ENCODE measurements at places on chromosomes 3 and 15. TPM values are rescaled to one million over a fixed set of nuclear protein-coding genes. Genes with fewer than 3 reads are reported as not detected.

- H3K36me3 ChIP-seq, result peaks cover 39% of the 10 kb centered on the region
- no peaks in the 10 kb centered on the region for H3K27me3 ChIP-seq
- H3K4me3 ChIP-seq, result no peak overlapping the region
- no peak for DNase-seq
- no peaks in the 10 kb centered on the region for H3K4me1 ChIP-seq
These were observed 81.5 kb upstream of the SLC2A2 start for GRCh38 chr3:171108066-171108465.

GRCh38 chr15:48628832-48629231 is 16.7 kb downstream of the FBN1 start:
- no peak for DNase-seq
- no peaks in the 10 kb centered on the region for H3K27me3 ChIP-seq
- no peak overlapping the region for H3K4me3 ChIP-seq
- H3K27ac ChIP-seq, result no peak overlapping the region

GRCh38 chr3:15360788-15361493 is 28.6 kb upstream of the SH3BP5 start:
- H3K27ac ChIP-seq, result peak overlapping the region; percentile 83
- no peak for DNase-seq
- H3K27me3 ChIP-seq, result no peaks in the 10 kb centered on the region
- no peaks in the 10 kb centered on the region for H3K36me3 ChIP-seq
- no peak overlapping the region for H3K4me3 ChIP-seq

The CELSR3 gene
- 2.3 TPM for total RNA-seq

The DNAJC19 gene
- total RNA-seq, result 54.0 TPM

Data from spleen (tissue), 13 donors.